ENCODE measurements at places on chromosomes 2 and 18. TPM values are rescaled to one million over a fixed set of nuclear protein-coding genes. Genes with fewer than 3 reads are reported as not detected.

MEIS1 gene
- total RNA-seq, result 36.7 TPM

LRRC30 gene
- not detected for total RNA-seq

GPR35 gene
- 6.7 TPM for total RNA-seq

RUFY4 gene
- total RNA-seq, result 0.69 TPM

ZCCHC2 gene
- total RNA-seq, result 22.1 TPM

LINC00305 gene
- not detected for total RNA-seq

CCNYL1 gene
- 14.6 TPM for total RNA-seq

MERTK gene
- 32.2 TPM for total RNA-seq

ANKRD30BL gene
- total RNA-seq, result not detected

INHA gene
- 1.2 TPM for total RNA-seq

SP9 gene
- total RNA-seq, result not detected

TMEM182 gene
- total RNA-seq, result 6.5 TPM

OTOS gene
- total RNA-seq, result 4.6 TPM

FAP gene
- total RNA-seq, result 3.3 TPM

DSG1 gene
- not detected for total RNA-seq

CCDC148 gene
- 21.0 TPM for total RNA-seq

CD302 gene
- total RNA-seq, result 33.2 TPM

SNTG2 gene
- total RNA-seq, result 2.2 TPM

MATN3 gene
- total RNA-seq, result 5.0 TPM

CACNB4 gene
- total RNA-seq, result 2.2 TPM

TMEM200C gene
- 0.31 TPM for total RNA-seq

TEX44 gene
- not detected for total RNA-seq

NEU2 gene
- not detected for total RNA-seq

CDKL4 gene
- total RNA-seq, result 1.2 TPM

PASK gene
- 26.0 TPM for total RNA-seq

SLC39A6 gene
- 44.7 TPM for total RNA-seq

CHST10 gene
- 7.1 TPM for total RNA-seq

SP140 gene
- 7.3 TPM for total RNA-seq

HOXD3 gene
- 29.3 TPM for total RNA-seq

DCC gene
- total RNA-seq, result 3.9 TPM

RND3 gene
- 26.1 TPM for total RNA-seq

NMUR1 gene
- 0.94 TPM for total RNA-seq

MYCN gene
- total RNA-seq, result 1.7 TPM

GREB1 gene
- total RNA-seq, result 0.98 TPM

ABHD1 gene
- total RNA-seq, result 0.69 TPM

KIF5C gene
- 3.6 TPM for total RNA-seq

UGT1A10 gene
- not detected for total RNA-seq

KLHL41 gene
- 1.8 TPM for total RNA-seq

KCNE4 gene
- 4.2 TPM for total RNA-seq

FN1 gene
- 289 TPM for total RNA-seq

AGXT gene
- 0.09 TPM for total RNA-seq

DSG2 gene
- total RNA-seq, result 63.0 TPM

UBXN4 gene
- 96.8 TPM for total RNA-seq

TNFRSF11A gene
- 5.4 TPM for total RNA-seq

EVX2 gene
- total RNA-seq, result not detected

FASTKD2 gene
- total RNA-seq, result 27.0 TPM

STARD6 gene
- total RNA-seq, result 0.19 TPM

CXCR2 gene
- total RNA-seq, result 0.44 TPM

UGT1A5 gene
- 2.1 TPM for total RNA-seq

CD8B2 gene
- total RNA-seq, result 0.09 TPM

TM4SF20 gene
- total RNA-seq, result not detected

SCG2 gene
- 0.57 TPM for total RNA-seq

SLC16A14 gene
- total RNA-seq, result 6.6 TPM

GKN2 gene
- total RNA-seq, result not detected

ALPG gene
- not detected for total RNA-seq

MC5R gene
- total RNA-seq, result not detected

PTPRN gene
- total RNA-seq, result not detected
